NK-92 treated with Interleukin-12 subunit alpha and Interleukin-12 subunit beta, amount 100 ng/mL, for 24 hours (cell line): ENCODE measurements at places on chromosomes 7 and 10.

- DNase-seq: no peak
Observed at GRCh38 chr10:7598771-7599170, 68.0 kb downstream of the ITIH5 start.

GRCh38 chr10:14507176-14507575 is 176.5 kb upstream of the FRMD4A start:
- DNase-seq: no peak

DNA sequence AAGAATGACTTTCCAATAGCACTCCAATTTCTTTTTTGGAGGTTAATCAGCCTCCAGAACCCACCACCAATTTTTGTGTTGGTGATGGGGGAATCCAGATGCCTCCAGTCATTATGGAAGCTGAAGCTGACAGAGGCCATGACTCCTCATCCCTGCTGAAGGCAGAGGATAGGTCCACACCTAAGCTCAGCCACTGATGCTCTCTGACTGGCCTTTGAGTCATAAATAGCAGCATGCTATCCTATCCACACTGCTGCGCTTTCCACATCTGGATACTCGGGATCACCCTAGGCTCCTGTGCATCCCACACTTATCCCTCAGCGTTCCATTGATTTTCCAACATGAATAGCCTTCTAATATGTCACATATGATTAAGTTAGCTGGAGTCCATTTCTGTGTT is 124.2 kb downstream of the TES start:
- DNase-seq: no peak

- no peak for DNase-seq
Observed at GRCh38 chr7:43768887-43769272, 10.4 kb downstream of the BLVRA start.

- no peak for DNase-seq
Observed at GRCh38 chr7:142303650-142304049, 45.8 kb upstream of the PRSS58 start.

DNA sequence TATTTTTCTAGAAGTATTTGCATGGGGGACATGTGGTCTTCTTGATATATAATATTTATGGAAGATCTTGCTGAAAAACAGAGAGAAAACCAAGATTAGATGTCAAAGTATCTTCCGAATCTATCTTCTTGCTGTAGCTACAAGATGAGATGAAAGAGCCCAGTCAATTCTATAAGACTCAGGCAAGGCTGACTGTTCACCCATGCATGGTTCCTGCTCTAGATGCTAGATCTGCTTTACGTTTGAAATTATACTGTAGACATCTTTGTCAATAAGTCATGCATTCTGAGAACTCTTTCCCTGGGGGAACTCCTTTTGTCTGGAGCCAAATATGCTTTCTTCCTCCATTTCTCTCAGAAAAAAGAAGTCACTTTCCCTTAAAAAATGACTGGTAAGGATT is 1292.0 kb downstream of the XPNPEP1 start:
- no peak for DNase-seq

GRCh38 chr10:43350156-43350555 is 21.3 kb upstream of the FXYD4 start:
- no peak for DNase-seq

GRCh38 chr7:8125680-8126444 is 136.1 kb downstream of the ICA1 start:
- DNase-seq: peak; percentile 89

- DNase-seq: no peak
Observed at GRCh38 chr10:31669357-31669756, 259.3 kb downstream of the ARHGAP12 start.

- DNase-seq: peak; percentile 20
Observed at GRCh38 chr10:8055420-8056349, 1.2 kb downstream of the GATA3 start.

DNA sequence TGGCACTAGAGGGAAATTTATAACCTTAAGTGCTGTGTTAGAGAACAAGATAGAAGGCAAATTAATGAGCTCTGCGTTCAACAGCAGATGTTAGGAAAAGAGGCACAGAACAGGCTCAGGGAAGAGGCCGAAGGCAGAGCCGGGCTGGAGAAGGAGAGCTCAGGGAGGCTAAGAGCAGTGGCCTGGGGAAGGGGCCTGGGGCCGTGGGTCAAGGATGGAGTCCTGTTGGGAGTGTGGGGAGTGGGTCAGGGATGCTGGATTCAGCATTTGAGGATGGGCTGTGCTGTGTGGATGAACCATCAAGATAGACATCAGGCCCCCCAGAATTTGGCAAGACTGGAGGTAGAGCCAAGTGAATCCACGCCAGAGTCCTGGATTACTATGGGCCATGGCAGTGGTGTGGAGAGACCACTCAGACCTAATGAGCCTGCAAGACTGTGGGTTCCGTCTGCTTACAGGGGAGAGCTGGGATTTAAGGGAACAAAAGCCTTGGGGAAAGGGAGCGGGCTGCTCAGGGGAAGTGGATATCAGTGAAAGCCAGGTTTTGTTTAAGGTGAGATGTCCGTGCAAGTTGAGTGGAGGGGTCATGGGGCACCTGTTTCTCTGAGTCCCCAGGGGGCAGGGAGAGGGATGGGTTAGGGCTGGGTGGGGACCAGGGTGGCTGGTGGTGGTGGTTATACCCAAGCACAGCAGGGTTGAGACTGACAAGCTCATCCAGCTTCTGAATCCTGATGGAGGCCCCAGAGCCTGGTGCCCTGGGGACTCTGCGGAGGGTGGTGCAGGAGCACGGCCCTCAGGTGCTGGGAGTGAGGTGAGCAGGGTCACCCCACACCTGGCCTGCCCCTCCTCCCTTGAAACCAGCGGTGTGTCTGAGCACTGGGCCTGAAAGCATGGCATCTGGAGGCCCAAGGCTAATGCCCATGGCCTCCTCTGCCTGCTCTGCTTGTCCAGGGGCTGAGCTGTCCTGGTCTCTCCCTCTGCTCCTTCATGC is 101.7 kb downstream of the BMS1 start:
- DNase-seq: no peak

- no peak for DNase-seq
Observed at GRCh38 chr7:145016068-145016467, 180.2 kb upstream of the TPK1 start.

DNA sequence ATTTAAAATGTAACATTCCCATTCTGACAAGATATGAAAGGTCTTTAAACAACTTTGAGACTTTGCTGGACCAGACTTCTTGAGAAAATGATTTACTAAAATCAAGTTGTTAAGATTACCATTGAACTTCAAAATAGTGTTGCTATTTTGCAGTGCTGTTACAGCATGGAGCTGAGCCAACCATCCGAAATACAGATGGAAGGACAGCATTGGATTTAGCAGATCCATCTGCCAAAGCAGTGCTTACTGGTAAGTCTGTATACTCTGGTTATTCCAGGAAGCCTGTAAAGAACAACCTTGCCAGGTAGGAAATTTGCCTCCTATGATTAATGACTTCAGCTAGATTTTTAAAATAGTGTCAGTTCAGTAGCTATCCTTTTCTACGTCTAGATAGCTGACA is 18.8 kb downstream of the TNKS2 start:
- no peak for DNase-seq

DNA sequence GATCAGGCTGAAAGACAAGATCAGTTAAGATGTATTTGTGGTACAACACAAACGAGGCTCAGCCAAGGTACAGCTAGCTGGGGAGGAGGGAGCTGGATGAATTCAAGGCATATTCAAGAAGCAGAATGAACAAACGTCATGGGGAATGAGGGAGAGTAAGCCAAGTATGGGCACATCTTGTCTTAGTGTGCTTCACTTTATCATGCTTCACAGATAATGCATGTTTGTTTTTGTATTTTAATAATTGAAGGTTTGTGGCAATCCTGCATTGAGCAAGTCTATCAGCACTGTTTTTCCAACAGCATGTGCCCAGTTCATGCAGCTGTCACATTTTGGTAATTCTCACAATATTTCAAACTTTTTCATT is 135.4 kb downstream of the HIBADH start:
- no peak for DNase-seq

DNA sequence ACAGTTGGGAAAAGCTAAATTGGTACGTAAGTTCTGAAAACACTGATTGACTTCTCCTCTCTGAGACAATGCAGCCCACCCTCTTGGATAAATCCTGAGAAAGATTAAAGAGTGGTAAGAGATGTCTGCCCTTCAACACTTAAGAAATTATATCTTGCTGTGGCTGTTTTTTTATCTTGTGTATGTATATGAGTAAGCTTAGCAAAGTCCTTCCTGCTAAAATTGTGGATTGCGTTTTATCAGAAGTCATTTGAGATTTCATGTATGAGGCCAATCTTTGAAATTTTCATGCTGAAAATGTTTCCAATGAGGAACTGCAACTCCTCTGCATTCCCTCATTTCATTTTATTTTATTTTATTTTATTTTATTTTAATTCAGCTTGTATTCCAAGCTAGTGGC is 106.2 kb upstream of the INHBA start:
- no peak for DNase-seq
